IPS DF 6.9 (cell line): ENCODE measurements at places on chromosomes 7 and 10.

DNA sequence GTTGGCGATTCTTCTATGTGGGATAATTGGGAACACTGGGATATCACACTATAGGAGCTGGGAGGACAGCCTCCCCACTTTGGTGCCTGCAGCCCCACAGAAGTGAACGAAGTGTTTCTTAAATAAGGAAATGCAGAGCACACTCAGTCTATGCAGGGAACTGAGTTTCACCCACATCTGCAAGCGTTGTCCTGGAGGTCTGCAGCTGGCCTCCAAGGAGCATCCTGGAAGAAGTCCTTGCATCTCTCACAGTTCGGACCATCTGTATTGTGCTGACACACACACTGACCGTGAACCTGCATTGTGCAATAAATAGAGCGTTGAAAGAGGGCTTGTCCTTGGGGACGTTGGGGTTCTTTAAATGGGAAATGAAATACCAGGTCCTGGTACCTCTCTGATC lies 25.8 kb downstream of the LAMB4 start:
- DNase-seq, result no peak

GRCh38 chr7:95404316-95404865 lies 8.2 kb upstream of the PON3 start:
- no peak for DNase-seq

DNA sequence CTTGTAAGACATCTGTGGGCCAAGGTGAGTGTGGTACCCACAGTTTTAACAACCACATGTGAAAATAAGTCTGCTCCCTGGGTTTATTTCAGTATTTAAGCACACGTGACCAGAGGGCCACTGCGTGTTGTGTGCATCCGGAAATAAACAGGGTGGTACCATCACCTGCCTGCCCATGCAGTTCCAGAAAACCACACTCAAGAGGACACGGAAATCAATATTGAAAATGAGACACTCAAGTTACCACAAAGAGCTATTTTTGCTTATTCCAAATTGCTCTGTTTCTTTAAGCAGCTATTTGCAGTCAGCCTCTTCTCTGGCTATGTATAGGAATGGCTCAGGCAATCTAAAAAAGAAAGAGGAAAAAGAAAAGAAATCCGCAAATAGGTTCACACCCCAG lies 71.8 kb upstream of the LOXL4 start:
- no peak for DNase-seq

- no peak for DNase-seq
Measured at GRCh38 chr7:128933180-128933891, 4.4 kb upstream of the IRF5 start.

DNA sequence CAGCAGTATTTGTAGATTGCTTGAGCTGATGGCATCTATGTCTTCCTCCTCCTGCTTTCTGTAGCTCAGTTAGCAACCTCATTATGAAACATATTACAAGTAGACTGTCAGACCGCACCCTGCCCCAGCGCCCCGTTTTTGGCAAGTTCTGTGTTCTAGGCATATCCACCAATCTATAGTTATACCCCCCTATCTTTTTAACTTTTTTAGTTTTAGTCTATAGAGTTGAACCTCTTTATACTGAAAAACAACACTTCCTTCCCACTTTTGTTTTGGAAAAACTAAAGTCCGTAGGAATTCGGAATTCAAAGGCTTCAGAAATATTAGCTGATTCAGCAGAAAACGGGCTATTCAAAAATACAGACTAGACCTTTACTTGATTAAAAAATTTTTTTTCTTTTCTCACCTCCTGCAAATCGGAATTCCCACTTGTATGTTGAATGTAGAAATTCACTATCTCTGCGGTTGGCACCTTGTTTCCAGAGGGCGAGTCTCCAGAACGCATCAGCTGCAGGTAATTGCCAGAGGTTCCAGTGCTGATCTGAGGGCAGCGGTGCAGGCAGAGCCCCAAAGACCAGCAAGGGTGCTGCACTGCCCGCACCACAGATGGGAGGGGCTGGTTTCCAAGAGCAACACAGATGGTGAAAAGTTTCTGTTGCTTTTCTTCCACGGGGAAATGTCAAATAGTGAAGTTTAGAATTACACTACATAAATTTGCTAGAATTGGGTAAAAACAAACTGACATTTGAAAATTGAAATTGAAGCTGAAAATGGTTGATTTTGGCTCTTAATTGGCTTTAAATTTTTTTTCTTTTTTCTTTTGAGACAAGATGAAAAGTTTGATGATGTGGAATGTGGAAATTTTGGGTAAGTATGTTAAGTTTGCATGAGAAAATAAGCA lies 2.2 kb upstream of the FZD8 start:
- no peak for DNase-seq

DNA sequence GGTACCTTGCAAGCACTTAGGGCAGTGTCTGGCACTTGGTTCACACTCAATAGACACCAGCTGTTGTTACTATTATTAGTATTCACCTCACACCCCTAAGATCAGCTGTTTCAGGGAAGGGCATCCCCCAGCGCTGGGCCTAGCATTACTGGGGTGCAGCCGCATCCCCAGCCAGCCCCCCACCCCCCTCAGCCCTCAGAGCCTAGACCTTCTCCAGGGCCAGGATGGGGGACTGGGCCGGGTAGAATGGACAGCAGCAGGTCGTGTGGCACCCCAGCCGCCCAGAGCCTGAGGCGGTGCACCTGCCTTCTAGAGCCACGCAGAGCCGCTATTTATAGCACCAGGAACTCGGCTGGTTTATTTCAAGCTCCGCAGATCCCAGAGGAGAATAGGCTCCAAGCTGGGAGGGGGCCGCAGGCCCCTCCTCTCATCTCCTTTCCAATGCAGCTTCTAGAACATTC lies 60.5 kb downstream of the GTF2IRD1 start:
- DNase-seq, result no peak

DNA sequence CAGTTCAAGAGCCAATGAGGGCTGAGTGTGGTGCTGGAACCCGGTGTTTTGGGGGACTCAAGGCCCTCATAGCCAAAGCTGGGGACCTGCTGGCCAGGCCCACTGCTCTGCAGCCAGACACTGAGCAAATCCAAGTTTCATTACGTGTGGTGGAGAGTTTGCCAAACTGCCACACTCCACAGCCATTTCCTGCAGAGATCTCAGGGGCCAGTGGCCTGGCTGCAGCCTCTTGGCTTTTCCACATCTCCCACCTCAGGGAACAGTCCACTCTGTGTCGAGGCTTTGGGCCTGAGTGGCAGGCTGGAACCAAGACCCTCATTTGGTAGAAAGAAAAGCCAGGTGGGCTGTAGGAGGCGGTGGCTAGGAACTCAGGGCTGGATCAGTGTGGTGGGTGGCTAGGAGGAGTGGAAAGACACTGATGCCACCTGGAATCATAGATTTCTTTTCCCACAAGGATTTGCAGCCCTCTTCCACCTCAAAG lies 3.2 kb downstream of the HOXA11 start:
- DNase-seq, result no peak

GRCh38 chr7:1940402-1940786 lies 270.3 kb downstream of the ELFN1 start:
- no peak for DNase-seq

DNA sequence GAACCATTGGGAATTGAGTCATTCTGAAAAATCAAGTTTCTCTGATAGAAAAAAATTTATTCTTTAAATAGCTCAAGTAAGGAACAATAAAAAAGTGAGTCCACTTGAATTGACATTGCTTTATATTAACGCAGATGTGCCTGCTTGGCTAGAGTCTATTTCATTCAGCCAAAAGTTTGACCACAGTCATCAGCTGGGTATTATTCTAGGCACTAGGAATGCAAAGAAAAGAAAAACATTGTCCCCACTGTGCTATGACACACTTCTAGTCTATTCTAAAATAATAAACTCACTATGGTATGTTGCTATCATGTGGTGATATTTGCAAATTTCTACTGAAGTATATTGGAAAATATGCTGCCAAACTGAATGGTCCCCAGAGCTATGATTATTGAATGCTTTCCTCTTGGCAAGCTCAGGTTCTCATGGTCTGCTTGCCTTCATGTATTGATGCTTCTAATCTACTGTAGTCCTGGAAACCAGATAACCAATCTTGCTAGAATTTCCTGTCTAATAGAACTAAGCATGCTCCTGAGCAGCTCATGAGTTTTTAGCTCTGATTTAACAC lies 8.3 kb downstream of the SFRP4 start:
- DNase-seq, result no peak

GRCh38 chr10:80144067-80144695 lies 11.7 kb downstream of the PLAC9 start:
- DNase-seq, result no peak

- DNase-seq, result no peak
Measured at GRCh38 chr10:44959247-44960087, at the start of gene RASSF4. TSS of gene RASSF4 (plus strand) at chr10:44959802. CDS start at chr10:44970203, 10,401 bp downstream.

DNA sequence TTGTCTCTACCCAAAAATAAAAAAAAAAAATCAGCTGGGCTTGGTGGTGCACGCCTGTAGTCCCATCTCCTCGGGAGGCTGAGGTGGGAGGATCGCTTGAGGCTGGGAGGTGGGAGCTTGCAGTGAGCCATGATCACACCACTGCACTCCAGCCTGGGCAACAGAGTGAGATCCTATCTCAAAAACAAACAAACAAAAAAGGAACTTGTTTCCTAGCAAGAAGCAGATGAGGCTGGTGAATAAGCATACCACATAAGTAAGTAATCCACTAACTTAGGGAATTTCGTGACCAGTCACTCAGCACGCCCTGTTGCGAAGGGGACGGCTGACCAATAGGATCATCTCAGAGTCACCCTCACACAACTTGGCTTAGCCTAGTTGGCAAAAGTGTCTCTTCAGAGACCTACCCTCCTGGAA lies 64.6 kb downstream of the CUX1 start:
- DNase-seq, result no peak

- DNase-seq, result no peak
Measured at GRCh38 chr10:30114401-30114800, 55.0 kb upstream of the JCAD start.

GRCh38 chr10:132392811-132393694 lies 3.9 kb upstream of the PWWP2B start:
- DNase-seq, result no peak

GRCh38 chr10:10626734-10627133 lies 390.9 kb upstream of the CELF2 start:
- no peak for DNase-seq

DNA sequence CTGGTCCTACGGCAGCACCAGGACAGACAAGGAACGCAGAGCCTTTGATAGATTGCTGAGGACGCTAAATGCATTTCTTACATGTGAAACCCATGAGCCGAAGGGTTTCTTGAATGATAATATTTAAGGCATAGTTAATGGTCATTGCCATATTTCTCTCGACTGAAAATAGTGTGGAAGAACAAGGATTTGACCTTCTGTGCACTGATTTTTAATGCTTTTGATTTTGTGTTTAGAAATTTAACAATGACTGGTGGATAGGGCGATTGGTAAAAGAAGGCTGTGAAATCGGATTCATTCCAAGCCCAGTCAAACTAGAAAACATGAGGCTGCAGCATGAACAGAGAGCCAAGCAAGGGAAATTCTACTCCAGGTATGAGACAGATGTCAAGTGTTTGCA lies 150.8 kb downstream of the NSUN6 start:
- DNase-seq, result no peak

DNA sequence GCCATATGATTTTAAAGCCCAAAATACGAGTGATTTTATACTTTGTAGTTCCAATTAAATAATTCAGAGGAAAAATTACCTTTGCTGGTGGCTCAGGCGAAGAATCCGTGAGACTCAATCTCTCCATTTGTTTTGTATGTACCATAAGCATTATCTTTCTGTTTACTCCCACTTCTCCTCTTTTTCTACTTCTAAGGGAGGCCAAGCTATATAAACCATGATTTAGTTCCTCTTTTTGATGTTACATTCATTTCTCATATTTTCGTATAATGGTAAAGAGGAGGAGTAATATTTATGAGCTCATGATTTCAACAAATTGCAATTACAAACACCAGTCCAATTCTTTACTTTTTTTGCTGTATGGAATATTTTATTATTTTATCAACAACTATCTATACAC lies 50.6 kb upstream of the TES start:
- no peak for DNase-seq

GRCh38 chr7:132618956-132619305 lies 42.7 kb upstream of the PLXNA4 start:
- no peak for DNase-seq

- DNase-seq, result no peak
Measured at GRCh38 chr10:113920875-113921274, 66.4 kb downstream of the NHLRC2 start.

DNA sequence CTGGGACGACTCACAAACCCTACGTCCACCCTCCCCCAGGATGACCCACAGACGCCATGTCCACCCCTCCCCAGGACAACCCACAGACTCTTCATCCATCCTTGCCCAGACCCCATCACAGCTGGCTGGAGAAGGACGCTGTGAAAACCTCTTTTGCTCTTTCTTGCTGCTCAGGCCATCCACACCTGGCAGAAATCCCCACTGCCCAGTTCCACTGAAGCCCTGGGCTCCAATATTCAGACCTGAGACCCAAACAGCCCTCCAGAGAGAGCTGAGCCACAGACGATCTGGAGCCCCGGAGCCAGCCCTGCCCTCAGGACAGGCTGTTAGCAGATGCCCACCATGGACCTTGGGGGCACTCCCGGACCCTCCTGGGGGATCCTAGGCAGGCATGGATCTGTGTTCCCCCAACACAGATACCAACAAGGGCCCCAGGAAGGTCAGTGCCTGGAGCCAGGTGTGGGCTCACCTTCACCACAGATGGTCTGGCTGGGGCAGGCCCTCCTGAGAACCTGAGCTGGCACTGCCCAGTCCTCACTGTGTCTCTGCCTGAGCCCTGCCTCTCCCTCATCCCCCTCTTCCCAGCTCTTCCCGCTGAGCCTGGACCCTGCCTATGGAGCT lies 226.2 kb downstream of the PTPRN2 start:
- no peak for DNase-seq

DNA sequence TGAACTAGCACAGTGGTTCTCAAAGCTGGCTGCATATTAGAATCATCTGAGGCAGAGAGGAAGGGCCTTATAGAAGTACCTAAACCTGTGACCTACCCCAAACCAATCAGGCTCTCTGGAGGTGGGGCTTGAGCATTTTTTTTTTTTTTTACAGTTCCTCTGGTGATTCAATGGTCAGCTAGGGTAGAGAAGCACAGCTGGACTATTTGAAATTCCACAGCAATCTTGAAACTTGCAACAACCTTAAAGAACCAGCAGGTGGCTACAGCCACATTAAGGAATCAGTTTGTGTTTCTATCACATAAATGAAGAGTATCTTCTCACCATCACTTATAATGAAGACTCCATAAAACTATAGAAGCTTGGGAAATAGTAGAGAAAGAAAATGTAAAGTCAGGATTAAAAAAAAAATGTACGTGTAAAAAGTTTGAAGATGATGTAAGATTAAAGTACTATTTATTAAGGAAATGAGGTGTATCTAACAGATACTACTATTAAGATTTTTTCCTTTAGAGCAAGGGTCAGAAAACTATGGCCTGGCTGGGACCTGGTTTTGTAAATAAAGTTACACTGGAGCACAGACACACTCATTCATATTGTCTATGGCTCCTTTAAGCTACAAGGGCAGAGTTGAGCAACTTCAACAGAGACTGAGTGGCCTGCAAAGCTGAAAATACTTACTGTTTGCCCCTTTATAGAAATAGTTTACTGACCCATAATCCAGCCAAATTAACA lies 3.8 kb downstream of the RTKN2 start:
- DNase-seq, result no peak
